NCI-H1417 (cell line): ENCODE measurements at places on chromosomes 13 and 19.

DNA sequence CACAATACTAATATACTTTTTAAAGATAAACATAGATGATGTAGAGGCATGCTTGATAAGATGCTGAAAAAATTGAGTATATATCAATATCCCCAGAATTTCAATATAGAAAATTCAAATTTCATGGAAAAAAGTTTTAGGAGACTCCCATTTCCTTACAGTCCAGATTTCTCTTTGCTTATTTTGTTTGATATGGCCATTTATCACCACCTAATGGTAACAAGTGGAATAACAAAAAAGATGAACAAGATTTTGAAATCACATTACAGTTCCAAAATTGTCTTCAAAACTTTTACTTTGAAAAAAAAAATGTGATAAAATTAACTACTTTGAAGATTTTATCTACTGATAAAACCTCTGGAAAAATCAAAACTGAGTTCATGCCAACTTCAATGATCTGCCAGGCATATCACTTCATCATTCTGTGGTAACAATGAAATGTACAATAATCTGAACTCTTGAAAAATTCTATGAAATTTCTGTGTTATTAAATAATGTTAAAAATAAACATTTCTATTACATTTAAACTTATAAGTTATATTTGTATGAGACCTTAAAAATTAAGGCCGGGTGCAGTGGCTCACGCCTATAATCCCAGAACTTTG lies 17.5 kb downstream of the MIPEP start:
- no peak for DNase-seq

DNA sequence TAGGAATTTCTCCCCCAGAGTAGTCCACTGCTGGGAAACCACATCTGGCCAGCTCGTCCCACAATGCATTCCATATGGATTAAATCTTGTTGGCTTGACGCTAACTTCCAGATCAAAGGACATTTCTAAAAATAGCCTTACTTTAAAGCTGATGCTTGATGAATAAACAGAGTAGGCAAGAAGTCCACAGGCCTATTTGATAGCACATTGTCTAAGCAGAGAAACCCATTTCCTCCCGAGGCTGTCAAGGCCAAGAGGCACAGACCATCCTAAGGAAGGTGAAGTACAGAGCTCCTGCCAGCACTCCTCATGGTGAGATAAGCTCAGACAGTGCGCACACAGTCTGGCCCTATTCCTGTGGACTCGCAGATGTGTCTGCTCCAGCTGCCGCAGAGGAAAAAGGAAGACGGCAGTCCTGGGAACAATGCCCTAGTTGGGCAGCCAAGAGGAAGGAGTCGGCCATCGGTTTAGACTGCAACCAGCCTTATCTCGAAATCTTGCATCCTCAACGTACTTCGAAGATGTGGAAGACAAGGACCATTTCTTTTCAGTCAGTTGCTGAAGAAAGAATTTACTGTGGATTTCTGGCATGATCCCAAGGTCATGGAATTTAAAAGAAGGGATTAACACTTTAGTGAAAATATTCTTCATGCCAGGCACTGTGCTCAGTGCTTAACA lies 156.8 kb downstream of the RGCC start:
- no peak for DNase-seq

DNA sequence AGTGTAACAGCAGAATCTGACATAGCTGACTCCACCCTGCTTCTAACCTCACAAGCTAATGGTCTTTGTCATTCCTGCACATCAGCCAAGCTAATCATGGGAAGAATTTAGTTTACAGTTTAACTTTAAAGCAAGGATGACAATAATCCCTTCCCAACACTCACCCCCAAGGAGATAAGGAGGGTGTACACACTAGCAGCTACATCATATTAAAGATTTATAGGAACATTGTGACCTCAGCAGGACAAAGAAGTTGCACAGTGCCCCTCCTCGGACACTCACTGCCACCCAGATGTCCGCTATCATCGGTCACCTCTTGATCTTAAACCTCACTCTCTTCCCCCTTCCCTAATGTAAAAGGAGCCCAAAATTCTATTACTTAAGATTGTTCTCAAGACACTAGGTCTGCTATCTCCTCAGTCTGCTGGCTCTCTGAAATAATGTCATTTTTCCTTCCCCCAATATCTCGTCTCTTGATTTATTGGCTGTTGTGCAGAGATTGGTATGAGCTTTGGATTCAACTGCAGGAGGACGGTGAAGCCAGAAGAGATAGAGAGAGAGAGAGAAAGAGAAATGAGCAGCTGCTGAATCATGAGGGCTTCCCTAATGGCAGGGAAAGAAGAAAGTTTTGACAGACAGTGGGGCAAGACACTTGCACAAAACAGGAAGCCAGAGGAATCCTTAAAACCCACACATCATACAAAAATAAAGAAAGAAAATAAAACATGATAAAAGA lies 17.5 kb upstream of the FFAR2 start:
- no peak for DNase-seq

DNA sequence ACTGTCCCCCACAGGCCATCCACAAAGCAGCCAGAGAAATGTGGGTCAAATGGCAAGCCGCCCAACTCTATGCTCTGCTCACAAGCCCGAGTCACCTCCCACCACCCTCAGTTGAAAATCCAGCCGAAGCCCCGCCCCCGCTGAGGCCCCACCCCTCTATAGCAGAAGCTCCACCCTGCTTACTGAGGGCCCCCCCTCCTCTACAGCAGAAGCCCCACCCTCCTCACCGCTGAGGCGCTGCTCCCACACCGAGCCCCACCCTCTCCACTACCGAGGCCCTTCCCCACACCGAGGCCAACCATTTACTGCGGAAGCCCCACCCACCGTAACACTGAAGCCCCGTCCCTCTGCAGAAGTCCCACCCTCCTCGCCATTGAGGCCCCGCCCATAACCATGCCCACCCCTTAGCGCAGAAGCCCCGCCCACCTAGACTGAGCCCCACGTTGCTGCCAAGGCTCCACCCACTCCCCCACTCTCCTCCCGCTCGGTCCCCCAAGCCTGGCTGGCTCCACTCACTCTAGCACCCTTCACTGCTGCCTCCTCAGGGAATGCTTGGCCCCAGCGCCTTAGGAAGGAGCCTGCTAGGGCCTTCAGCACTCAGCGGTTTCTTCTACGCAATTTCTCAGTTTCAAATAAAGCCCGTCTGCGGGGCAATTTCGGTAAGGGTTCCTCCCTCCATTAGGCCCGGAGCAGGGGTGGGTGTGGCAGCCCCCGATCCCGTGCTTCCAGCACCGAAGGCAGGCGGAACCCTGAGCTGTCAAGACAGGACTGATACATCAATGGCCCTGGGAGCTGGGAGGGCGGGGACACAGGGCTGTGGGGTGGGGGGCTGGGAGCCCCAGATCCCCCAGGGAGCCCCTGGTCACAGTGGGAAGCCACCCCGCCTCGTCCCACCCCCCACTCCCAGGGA lies 9.0 kb upstream of the MYDGF start:
- no peak for DNase-seq

DNA sequence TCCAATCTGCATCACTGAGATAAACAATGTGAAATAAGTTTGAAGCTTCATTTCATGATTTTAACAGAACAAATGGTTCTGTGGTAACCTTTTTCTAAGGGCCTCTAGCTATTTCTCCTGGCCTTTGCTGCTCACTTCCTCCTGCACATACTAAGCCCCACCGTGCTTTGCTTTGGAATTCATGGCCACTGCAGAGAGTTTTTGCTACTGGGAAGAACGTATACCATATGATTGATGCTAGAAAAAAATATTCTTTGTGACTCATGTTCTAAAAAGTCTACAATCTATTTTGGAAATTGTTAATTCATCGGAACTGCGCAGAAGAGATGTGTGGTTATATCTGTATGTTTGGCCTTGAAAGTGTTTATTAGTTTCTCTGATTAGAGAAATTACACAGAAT lies 747.3 kb downstream of the PCDH9 start:
- DNase-seq = no peak
